ENCODE measurements at places on chromosomes 2 and 18.

- DNase-seq, result no peak
Observed at GRCh38 chr2:23586741-23587306, 201.8 kb downstream of the KLHL29 start.

GRCh38 chr2:237904831-237905599 is 45.6 kb downstream of the RAMP1 start:
- DNase-seq, result no peak

- DNase-seq, result peak; percentile 33
Observed at GRCh38 chr2:238700117-238700457, 147.8 kb upstream of the TWIST2 start.

DNA sequence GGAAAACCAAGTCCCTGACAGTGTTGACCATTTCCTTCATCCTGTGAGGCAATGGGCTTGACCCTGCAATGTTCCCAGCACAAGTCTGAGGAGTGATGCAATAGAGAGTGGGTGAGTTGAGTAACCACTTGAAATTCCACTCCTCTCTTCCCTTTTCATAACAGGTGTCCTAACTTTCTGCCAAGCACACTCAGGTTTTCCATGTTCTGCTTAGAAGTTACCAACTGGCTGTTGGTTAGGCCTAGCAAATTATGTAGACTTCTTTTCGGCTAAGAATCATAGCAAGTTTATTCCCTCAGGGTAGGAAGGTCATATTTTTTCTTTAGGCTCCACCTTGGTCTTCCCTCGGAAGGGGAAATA is 11.5 kb downstream of the GNLY start:
- no peak for DNase-seq

DNA sequence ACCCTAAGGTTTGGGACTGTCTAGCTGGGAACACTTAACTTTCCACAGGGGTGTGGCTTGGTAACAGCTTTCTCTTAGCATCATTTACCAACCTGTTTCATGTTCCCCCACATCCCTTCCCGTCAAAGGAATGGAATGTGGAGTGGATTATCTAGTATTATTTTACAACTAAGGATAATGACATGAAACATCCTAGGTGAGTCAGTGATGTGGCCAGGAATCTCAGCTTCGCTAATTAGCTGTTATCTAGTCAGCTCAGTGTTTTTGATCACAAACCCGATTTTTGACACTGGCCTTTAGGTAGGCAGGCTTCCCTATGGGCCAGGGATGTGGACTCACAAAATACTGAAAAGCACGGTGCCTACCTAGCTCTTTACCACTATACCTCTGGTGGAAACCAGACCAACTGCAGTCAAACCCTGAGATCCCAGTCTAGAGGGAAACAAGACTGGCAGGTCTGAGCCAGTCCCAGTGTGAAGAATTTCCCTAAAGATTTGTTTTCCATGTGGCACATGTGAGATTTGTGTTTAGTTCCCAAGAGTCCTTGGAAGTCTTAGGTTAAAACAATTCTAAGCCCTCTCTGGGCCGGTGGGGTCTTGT is 2.8 kb upstream of the NRP2 start:
- DNase-seq, result no peak

DNA sequence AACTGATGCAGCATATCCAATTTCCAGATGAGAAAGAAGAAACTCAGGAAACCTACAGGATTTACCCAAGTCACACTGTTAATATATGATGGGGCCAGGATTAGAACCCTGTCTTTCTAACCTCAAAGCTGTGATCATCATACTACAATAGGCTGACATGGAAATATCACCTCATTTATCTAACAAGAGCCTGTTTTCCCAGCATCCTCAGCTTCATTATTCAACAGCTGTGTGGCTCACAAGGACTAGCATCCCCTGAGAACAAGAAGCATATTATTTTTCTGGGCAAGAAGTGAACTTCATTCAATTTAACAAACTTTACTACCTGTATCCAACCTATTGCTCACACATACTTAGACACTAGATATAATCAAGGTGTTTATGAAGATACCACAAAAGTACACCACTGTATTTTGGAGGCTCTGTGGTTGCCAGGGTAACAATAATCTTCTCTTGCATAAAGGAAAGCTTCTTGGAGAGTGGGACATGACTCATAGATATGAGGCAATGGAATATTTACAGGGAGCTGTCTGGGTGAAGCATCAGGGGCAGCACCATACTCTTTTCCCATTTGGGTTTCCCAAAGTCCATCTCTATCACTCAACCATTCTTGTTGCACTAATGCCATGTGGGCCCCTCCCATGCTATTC is 218.2 kb downstream of the RAD51AP2 start:
- no peak for DNase-seq

- no peak for DNase-seq
Observed at GRCh38 chr2:11411768-11412448, 54.1 kb downstream of the E2F6 start.

GRCh38 chr18:24189007-24189528 is 50.2 kb downstream of the CABYR start:
- no peak for DNase-seq

GRCh38 chr18:75858754-75859153 is 431.3 kb upstream of the SMIM21 start:
- no peak for DNase-seq

- no peak for DNase-seq
Observed at GRCh38 chr2:9451231-9451630, 23.1 kb upstream of the IAH1 start.

GRCh38 chr2:190554357-190555006 is 20.0 kb upstream of the NEMP2 start:
- DNase-seq, result no peak

GRCh38 chr2:129744649-129745048 is 234.8 kb upstream of the RAB6C start:
- DNase-seq, result no peak

DNA sequence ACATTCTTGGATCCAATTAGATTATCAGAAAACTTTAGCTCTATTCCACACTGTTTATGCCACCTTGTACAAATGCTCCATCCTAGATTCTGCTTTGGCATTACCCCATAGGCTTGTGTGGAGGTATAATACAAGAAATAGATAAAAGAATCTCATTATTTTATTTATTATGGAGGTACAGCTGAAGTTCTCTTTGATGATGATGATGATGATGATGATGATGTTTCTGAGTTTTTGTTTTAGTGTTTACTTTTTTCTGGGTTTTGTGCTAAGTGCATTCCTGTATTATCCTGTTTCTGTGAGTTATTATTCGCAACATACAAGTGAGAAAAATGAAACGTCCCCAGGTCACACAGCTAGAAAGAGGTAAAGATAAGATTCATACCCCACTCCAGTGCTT is 43.4 kb downstream of the ANXA4 start:
- DNase-seq, result no peak

DNA sequence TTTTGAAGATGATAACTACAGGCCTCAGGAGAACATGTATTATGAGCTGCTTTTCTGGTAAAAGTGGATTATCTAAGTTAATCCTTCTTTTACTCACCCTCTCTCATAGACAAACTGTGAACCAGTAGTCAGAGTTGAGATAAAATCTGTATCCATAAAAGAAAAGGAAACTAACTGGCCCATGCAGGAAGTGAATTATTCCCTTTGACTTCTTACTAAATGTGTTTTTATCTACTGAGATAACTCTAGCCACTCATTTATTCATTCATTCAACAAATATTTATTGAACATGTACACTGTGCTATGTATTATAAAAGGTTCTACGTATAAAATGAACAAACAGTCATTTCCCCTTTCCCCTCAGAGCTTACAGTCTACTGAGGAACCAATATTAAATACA is 10.0 kb downstream of the WDR35 start:
- DNase-seq, result no peak

DNA sequence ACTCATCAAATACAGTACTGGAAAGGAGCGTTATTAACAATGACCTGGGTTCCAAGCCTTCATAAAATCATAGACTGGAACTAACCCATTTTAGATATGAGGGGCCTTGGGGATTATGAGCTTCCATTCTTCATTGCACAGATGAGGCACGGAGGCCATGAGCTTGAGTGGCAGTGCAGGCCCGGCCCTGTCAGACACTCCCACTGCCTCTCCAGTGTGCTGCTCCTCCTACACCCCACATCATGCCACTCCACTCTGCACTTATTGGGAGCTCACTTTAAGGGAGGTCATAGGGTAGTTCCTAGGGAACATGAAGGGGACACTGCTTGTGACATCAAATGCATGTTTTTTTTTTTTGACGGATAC is 77.9 kb downstream of the TSN start:
- no peak for DNase-seq

- no peak for DNase-seq
Observed at GRCh38 chr2:162840598-162841246, 2.2 kb upstream of the KCNH7 start.

DNA sequence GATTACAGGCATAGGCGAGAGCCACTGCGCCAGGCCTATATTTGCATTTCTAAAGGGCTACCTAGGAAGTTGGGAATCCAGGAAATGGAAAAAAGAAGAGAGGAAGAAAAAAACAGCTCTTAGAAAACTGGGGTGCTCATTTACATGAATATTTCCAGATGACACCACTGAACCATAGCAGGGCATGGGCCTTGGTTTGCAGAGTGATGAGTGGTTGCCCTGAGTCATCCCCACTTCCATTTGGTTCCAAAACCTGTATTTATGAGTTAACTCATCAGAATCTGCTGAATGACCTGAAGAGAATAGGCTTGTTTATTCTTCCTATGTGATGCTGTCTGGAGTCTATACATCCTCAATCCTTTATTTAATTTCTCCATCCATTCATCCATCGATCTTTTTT is 36.2 kb downstream of the EHD3 start:
- DNase-seq, result no peak

DNA sequence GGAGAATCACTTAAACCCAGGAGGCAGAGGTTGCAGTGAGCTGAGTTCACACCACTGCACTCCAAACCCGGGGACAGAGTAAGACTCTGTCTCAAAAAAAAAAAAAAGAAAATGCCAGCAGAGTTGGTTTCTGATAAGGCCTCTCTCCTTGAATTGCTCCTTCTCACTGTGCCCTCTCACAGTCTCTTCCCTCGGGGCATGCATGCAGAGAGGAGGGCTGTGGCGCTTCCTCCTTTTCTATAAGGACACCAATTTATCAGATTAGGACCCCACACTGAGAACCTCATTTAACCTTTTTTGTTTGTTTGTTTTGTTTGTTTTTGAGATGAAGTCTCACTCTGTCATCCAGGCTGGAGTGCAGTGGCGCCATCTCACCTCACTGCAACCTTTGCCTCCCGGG is 110.5 kb downstream of the ZFP36L2 start:
- no peak for DNase-seq

DNA sequence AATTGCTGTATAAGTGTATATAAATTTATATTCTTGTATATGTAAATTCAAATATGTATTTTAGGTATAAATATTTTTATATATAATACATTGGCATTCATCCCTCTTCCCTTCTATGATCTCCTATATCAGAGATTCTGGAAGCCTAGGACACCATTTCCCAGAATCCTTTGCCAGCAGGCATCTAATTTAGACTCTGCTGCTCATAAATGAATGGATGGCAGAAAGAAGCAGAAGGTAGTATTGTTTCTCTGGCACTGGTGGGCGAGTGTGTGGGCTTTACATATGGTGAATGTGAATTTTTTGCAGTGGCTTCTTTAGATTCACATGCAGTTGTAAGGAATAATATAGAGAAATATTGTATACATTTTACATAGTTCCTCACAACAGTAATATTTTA is 215.2 kb upstream of the THSD7B start:
- DNase-seq, result no peak

GRCh38 chr2:34280606-34281005 is 681.5 kb upstream of the FAM98A start:
- no peak for DNase-seq

- no peak for DNase-seq
Observed at GRCh38 chr2:4618630-4619228, 915.4 kb downstream of the DCDC2C start.

DNA sequence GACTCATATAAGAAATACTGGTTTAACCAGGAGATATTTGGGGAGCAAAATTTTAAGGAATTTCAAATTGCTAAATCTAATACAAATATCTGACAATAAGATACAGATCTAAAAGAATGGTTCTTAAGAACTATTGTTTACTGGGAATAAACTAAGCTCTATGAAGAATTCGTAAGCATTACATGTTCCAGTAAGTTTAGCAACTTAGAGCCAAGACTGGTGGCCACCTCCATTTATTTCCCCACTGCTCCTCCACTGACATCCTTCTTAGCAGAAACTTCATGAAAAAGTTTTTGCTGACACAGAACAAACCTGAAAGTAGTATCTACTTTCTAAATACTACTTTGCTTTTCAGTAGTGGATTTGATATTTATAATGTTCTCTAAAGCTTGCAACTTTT is 83.0 kb downstream of the ACSL3 start:
- DNase-seq, result no peak

- no peak for DNase-seq
Observed at GRCh38 chr2:60855989-60856669, 25.2 kb upstream of the REL start.

DNA sequence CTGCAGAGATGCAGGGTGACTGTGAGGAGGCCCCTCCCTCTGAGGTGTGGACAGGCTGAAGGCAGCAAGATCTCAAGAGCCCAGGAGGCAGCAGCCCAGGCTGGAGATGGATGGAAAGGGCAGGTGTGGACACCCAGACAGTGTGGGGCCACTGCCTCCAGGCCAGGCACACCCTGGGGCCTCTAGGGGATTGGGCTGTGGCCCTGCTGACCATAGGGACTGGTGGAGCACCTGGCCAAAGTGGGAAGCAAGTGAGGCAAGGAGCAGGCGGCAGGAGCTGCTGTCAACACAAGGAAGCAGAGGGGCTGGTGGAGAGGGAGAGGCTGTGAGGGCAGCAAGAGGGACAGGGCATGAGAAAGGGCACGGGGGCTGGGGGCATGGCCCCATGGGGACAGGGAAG is 10.8 kb downstream of the SNED1 start:
- no peak for DNase-seq

DNA sequence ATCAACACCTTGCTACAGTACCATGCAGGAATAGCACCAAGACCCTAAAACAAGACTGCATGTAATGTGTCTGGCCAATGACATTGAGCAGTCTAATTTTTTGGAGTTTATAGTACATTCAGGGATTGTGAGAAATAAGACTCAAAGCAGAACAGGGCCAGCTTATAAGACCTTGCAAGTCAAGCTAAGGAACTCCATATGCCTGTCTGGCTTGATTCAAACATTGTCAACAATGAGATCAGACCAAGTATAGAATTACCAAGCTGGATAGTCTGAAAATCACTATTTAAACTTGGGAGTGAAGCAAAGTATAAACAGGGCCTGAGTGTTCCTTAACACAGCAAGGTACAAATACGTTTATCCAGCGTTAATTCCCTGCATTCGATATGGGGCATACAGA is 370.9 kb downstream of the CNTNAP5 start:
- DNase-seq, result no peak

DNA sequence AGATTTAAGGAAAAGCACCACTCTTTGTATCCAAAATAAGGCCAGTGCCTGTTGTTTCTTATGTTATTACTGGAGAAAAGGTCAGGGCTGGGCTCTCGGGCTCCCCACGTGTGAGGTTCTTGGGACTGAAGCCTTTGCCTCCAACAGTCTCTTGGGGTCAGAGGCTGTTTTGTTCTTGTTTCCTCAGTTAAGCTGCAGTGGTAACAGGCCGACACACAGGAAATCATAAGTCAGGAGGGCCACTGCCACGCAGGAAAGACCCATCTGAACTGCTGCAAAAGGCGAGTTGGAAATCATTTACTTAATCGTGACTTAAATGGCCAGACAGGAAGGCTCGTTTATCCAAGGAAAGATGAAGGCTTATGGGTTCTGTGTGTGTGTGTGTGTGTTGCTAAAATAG is 30.3 kb upstream of the IL37 start:
- DNase-seq, result no peak

GRCh38 chr2:176056406-176056805 is 27.4 kb downstream of the EVX2 start:
- DNase-seq, result no peak
